ENCODE measurements at places on chromosomes 4 and X. TPM values are rescaled to one million over a fixed set of nuclear protein-coding genes. Genes with fewer than 3 reads are reported as not detected.

CHIC1 gene
- 4.9 TPM for total RNA-seq

HMX1 gene
- 0.13 TPM for total RNA-seq

CITED1 gene
- 1.3 TPM for total RNA-seq

GPR119 gene
- total RNA-seq, result not detected

SEC31A gene
- total RNA-seq, result 88.4 TPM

CTAG2 gene
- total RNA-seq, result not detected

All from A549 treated with DMSO at 1 μM for 4 hours (cell line).